ENCODE measurements at places on chromosomes 12 and 14.
A peak's percentile ranks its signal among the peaks of the same experiment; 100 is the strongest.

- DNase-seq: no peak
Observed at GRCh38 chr12:51330186-51330585, 6.2 kb upstream of the BIN2 start.

DNA sequence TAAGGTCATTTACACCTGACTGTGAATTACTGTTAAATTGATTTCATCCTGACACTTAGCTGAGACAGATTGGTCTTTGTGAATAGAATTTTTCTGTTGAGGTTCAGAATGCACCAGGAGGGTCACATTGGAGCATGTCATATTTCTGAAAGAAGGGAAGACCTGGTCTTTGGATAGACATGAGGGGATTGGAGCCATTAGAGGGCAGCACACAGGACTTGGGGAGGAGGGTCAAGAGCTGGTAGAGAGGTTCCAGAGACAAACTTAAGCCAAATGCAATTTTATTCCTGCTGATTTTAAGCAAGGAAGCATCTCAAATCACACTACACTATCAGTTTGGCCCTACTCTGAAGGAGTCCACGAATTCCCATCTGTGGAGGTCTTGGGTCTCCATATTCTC, 41.1 kb downstream of the GUCY2C start:
- no peak for DNase-seq

DNA sequence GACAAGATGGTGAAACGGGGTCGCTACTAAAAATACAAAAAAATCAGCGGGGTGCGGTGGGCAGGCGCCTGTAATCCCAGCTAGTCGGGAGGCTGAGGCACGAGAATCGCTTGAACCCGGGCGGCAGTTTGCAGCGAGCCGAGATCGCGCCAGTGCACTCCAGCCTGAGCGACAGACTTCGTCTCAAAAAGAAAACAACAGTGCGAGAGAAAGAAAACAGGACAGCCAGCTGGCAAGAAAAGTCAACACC, 633 bp upstream of the RNU4-2 start:
- no peak for DNase-seq

- DNase-seq: peak; percentile 55
Observed at GRCh38 chr12:20547816-20548575, 147.1 kb upstream of the SLCO1C1 start.

DNA sequence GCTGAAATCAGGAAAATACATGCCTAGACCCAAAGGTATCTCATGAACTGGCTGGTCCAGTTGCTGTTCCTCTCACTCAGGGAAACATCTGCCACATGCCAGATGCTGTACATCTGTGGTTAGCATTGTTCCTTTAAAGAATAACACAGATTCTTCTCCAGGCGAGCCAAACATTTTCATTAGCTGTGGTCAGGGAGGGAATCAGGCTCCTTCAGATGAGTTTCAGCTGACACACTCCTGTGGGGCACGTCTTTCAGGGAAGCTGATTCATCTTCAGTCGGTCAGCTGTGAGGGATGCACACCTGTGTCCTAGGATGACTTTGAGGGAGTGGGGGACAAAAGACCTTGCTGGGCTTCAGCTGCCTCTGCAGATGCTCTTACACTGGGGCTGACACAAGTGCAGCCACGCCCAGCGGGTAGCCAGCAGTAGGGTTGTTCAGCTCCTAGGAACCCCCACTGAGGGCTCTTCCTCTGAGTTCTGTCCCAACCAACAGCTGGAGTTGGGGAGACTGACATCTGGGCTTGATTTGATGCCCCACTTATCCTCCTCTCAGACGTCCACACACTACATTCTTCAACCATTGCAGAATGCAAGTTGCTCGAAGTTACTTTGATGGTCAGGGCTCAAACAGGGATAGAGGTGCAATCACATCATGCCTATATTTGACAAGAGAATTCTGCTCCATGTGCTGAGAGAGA, 155.0 kb downstream of the NUAK1 start:
- DNase-seq: no peak

DNA sequence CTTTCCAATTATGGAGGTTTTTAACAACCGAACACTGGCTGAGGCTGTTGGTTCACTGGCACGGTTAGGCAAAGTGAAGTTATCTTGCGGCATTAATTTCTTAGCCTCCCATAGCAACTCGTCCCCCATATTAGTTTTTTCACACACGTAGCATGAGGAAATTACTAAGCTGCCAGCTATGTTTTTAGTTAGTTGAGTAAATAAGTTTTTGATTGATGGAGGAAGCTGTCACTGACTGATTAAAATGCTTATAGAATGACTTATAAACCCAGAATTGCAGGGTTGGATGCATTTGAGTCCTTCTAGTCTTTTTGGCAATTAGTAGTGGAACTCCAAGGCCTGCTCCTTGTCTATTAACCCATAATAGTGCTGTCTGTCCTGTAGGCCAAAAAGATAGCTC, 97.1 kb downstream of the ALG10 start:
- DNase-seq: no peak

DNA sequence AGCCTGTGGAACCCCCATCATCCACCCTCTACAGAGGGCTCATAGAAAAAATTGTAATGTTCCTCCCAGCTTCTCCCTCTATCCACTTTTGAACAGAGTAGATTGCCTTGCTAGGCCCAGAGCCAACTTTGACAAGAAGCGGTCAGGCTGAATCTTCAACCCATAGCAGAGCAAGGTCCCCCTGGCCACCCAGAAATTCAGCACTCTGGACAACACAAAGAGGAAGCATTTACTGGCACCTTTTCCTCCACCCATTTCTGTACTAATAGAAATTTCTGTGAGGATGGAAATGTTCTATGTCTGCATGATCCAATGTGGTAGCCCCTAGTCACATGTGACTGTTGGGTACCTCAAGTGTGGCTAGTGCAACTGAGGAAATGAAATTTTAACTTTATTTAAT, 42.7 kb upstream of the OXA1L start:
- DNase-seq: no peak

All from urinary bladder (tissue), 4 donors.